ENCODE measurements at places on chromosomes 5 and 9.

DNA sequence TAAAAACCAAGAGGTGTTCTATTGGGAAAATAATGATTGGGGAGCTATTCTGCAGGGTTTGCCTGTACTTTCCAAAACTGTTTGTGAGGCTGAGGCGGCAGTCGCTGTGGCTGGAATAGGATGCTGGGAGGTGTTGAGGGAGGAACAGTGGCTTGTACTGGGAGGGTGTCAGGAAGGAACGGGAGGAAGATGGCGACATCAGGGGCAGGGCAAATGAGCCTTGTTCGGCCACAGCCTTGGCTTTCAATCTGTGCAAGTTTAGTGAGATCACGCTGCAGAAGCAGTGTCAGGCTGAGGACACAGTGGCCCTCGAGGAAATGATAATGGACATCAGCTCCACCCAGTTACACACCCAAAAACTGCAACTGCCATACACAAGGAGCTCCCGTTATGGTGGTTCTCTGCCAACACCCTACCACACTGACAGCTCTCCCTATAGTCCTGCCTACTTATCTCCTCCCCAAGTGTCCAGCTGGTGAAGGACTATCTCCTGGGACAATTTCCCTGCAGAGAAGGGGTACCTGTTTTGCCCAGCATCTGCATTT lies 27.3 kb downstream of the KIF2A start:
- DNase-seq: no peak

GRCh38 chr9:69023650-69024049 lies 9.7 kb upstream of the PRKACG start:
- DNase-seq: no peak

DNA sequence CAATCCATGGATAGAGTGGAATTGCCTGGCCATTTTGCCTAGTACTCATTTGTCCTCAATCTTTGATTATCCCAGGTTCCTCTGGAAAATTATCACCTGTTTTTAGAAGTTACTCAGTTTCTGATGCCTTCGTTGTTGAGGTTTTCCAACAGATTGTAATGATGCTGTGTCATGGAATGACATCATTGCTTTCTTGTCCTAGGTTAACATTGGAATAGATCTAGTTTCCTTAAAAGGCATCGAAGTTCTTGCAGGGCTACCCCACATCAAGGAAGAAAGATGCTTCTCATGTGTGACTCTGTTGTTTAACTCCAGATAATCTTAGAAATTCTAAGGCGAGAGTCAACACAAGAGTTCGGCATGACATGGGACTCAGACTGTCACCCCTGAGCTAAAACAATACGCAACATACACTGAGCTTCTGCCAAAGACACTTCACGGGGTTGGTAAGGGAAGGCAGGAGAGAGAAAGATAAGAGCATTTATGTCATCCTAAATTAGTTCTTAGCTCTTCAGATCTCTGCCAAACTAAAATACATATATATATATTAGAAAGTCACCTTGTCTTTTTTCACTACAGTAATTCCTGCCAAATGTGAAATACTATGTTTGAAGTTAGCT lies 293.2 kb upstream of the WWC1 start:
- DNase-seq: no peak

GRCh38 chr9:133759946-133760345 lies 21.8 kb upstream of the SARDH start:
- no peak for DNase-seq

DNA sequence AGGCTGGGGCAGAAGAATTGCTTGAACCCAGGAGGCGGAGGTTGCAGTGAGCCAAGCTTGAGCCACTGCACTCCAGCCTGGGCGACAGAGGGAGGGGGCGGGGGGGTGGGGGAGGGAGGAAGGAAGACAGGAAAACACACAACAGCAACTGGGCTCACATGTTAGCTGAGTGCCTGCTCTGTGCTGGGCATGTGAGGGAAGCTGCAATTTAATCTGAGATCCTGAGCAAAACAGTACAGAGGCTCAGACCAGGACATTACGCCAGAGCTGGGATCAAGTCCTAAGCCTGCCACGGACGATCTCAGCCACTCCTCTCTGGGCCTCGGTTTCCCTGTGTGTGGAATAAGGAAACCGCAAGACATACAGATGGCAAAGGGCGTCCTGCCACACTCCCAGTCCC lies 119.1 kb downstream of the VAV2 start:
- DNase-seq: no peak

GRCh38 chr5:176541338-176542134 lies 4.3 kb upstream of the RNF44 start:
- DNase-seq: peak; percentile 48

DNA sequence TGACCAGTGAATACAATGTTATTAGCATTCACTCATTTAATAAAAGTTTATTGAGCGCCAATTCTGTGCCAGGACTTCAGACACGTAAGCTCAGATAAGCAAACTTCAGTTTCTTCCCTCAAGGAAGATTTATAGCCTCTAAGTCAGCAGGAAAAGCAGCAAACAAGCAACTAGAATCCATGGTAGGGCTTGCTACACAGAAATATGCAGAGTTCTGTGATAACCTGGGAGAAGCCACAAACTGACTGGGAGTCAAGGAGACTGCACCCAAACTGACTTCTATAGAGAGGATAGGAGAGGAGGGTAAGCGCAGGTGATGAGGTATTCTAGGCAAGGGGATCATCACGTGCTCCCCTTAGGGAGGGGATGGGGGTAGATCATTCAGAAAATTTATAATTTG lies 1.4 kb upstream of the OGN start:
- peak; percentile 32 for DNase-seq

- peak; percentile 65 for DNase-seq
These were observed 288.3 kb downstream of the ENC1 start for GRCh38 chr5:74352256-74352655.

DNA sequence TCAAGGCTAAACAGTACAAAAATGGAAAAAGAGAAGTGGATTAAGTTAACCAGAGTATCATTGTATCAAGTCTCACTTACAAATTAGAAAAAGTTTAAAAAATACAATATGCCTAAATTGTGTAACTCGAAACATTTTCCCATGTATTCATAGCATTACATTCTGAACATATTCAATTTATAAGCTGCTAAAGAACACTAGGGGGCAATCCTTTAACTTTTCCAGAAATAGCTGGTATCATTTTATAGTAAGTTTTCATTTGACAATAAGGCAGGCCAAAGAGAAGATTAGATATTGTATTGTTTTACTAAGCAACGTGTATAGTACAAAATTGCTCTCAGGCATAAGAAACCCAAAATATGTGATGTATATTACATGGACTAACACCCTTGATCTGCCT lies 234.6 kb downstream of the ADGRV1 start:
- DNase-seq: no peak

DNA sequence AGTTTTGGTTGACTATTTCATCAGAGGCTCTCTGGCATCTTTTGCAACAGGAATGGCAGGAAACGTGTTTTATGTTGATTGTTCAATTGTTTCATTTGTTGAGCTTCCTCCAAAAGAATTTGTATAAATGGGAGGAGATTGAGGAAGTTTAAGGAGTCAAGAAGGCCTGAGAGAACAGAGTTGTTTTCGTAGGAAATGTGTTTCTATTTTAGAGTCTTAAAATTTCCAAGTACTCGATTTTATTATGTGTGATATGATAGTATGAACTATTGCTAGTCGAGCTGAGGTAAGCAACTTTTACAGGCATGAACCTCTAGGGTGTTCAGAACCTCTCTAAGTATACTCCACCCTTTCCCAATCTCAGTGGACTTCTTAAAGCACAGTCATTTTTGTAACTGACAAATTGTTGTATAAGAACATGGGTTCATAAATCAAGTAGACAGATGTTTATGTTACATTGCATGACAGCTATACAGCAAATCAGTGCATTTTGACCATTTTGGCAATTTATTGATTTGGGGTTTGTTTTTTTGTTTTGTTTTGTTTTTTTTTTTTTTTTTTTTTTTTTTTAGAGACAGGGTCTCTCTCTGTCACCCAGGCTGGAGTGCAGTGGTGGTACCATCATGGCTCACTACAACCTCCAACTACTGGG lies 47.4 kb downstream of the POLK start:
- DNase-seq: no peak

- DNase-seq: no peak
These were observed 46.4 kb upstream of the SH3GL2 start for GRCh38 chr9:17532461-17532860.

- DNase-seq: no peak
These were observed 172.6 kb downstream of the RAPGEF6 start for GRCh38 chr5:131462454-131462853.

- no peak for DNase-seq
These were observed 20.0 kb downstream of the MORN5 start for GRCh38 chr9:122179690-122180074.

- DNase-seq: no peak
These were observed 67.7 kb upstream of the UBTD2 start for GRCh38 chr5:172351240-172351778.

- DNase-seq: no peak
These were observed 27.8 kb upstream of the DENND1A start for GRCh38 chr9:123957731-123958130.

- DNase-seq: no peak
These were observed 829.1 kb downstream of the PTPRD start for GRCh38 chr9:9783711-9784110.

DNA sequence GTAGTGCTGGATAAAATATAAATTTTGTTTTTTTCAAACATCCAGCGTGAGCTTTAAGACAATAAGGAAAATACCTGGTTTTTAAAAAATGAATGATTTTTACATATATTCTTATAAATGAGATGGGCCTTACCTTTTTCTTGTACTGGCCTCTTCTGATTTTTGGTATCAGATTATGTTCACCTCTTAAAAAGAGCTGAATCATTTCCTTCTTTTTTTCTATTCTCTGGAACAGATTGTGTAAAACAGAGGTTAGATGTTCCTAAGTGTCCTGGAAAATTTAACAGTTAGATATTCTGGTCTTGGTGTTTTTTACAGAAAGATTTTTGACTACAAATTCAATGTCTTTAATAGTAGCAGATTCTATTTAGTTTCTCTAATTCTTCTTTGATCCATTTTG lies 74.6 kb downstream of the NDUFAF2 start:
- DNase-seq: no peak

DNA sequence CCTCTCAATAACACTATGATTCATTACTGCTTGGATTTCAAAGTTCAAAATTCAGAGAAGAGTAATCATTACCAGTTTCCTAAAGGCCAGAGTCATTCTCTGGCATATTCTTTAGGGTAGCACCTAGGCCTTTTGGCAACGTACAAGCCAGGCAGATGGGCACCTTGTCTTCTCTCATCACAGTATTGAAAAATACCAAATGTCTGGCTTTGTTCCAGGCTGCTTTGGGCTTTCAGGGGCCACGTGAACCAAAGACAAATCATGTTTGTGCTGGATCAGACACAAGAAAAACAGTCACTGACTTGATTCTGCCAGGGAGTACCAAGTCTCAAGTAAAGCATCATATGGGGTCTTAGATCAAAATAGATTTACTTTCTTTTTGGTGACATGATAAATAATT lies 15.5 kb downstream of the MEGF9 start:
- no peak for DNase-seq

GRCh38 chr9:112258106-112258505 lies 75.3 kb downstream of the PTBP3 start:
- no peak for DNase-seq

DNA sequence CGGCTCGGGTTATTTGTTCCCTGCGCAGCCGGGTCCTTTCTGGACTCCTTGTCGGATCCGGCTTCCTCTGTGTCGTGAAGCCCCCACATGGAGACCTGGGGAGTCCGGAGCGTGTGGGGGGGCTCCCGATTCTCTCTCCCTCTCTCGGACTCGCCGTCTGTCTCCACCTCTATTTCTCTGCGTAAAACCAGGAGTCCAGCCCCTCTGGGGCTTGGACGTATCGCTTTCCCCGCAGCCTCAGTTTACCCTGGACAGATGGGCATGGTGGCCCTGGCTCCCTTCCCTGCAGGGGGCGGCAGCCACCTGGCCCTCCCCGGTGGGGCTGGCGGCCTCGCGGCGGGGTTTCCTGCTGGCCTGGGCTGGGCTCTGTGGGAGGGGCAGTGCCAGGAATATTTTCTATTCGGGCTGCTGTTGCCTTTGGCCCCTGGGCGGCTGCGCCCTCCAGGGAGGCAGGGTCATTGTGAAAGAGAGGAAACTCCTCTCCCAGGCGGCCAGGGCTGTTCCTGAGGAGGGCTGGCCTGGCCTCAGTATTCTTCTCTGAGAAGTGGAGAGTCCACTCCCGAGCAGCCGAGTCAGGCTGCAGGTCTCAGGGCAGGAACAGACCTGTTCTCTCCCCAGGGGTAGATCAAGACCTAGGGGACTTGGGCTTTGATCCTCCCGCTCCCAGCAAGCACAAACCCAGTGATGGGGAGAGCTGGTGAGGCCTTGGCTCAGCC lies 665 bp downstream of the ASS1 start:
- peak; percentile 89 for DNase-seq

GRCh38 chr5:15574806-15575325 lies 74.9 kb downstream of the FBXL7 start:
- DNase-seq: no peak

GRCh38 chr5:142959683-142960657 lies 189.8 kb downstream of the ARHGAP26 start:
- DNase-seq: peak; percentile 79

GRCh38 chr9:98477884-98478283 lies 222.4 kb upstream of the TBC1D2 start:
- DNase-seq: no peak

GRCh38 chr9:135416664-135417290 lies 62.8 kb upstream of the PPP1R26 start:
- DNase-seq: no peak

- DNase-seq: no peak
These were observed 24.0 kb downstream of the NME5 start for GRCh38 chr5:138115254-138115653.

DNA sequence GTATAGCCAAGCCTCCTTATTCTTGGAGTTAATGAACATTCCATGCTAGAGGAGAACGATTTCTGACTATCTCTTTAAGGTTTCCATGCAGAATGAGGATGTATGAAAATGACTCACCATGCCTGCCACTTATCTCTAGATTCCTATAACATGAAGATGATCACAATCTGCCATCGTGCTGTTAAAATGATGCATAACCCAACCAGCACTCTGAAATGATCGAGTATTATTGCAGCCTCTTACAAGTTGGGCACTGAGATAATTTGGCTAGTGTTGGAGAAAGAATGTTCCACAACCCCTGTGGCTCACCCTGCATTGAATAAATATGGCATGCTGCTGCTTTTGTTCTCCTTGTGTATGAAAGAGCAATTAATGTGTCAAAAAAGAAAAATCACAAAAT lies 1143.6 kb upstream of the WWC1 start:
- peak; percentile 62 for DNase-seq

DNA sequence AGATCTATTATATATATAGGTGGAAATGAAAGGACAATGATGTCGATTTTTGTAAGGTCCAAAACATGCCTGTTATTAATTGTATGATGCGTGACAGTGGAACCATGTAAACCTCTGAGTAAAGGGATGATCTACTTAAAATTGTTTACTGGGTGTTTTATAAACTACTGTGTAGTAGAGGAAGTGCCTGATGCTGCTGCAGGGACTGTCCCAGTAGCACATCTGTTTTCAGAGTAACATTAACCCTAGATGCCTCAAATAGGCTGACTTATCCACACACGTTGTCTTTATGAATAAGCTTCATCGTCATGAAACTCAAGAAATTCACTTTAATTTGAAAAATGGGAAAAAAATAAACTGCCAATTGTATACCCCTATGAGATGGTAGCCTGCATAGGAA lies 1.7 kb downstream of the CAMK4 start:
- DNase-seq: no peak

GRCh38 chr9:1875921-1876448 lies 139.2 kb upstream of the SMARCA2 start:
- DNase-seq: no peak
